Effector CD8-positive, alpha-beta T cell (primary cell): ENCODE measurements at places on chromosomes 2 and 18.
A peak's percentile ranks its signal among the peaks of the same experiment; 100 is the strongest.

DNA sequence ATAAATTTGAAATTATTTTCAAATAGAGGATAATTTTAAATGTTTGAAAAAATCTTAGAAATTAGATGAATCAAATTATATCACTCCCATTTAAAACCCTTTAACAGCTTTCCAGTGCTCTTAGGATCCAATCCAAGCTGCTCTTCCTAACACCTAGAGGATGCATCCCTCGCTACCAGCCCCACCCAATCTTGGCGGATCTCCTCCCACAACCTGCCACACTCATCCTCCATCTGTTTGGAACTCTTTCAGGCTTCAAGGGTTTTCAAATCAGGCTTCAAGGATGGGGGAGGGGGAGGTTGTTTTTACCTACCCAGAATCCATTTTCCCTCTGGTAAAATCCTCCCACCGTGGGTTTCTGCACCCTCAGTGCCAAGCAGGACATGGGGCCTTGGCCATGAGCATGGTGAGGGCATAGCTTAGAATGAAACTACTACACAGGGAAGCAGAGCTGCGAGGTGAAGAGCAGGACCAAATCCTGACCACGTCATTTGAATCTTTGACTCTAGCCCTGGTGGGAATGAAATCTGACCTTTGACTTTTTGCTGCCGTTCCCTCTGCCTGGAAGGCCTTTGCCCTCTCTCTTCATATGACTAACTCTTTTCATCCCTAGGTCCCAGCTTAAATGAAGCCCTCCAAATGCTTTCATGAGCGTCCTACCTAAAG, 113.0 kb upstream of the MAPRE2 start:
- no peak for DNase-seq

- DNase-seq = no peak
Measured at GRCh38 chr2:101679037-101679726, 18.3 kb upstream of the MAP4K4 start.

- DNase-seq = no peak
Measured at GRCh38 chr2:205767617-205768016, 85.3 kb downstream of the NRP2 start.

DNA sequence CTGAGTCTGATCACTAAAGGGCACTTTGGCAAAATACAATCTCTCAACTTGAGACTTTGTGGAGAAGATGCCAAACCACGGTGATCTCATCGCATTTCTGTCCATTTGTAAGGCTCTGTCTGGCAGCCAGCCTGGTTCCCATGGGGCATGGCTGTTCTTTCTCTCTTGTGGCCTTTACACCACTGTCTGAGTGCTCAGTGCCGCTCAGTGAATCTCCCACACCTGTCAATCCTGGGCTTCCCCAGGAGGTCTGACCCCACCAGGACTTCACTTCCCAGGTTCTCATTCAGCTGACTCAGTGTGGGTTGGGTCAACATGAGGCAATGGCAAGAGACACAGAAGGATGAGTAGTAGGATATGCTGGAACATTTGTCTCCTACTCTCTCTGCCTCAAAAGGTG, 96.8 kb upstream of the TRIB2 start:
- no peak for DNase-seq

- no peak for DNase-seq
Measured at GRCh38 chr2:99641999-99642398, 152.2 kb upstream of the REV1 start.

DNA sequence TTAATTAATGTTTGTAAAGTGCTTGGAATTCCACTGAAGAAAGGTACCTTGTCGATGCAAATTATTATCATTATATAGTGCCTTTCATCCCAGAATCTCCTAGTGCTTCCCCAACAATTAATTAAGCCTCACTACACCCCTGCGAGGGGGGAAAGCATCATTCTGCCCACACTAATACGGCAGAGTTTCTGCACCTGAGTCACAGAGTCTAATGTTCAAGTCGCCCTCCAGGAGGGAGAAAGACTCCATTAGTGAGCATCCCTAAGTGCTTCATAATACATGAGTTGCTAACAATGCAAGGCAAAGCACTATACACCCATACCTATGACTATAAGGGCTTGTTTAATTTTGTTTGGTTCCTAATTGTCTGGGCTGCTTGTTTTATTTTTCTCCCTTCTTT, 25.4 kb upstream of the NRP2 start:
- DNase-seq = no peak

DNA sequence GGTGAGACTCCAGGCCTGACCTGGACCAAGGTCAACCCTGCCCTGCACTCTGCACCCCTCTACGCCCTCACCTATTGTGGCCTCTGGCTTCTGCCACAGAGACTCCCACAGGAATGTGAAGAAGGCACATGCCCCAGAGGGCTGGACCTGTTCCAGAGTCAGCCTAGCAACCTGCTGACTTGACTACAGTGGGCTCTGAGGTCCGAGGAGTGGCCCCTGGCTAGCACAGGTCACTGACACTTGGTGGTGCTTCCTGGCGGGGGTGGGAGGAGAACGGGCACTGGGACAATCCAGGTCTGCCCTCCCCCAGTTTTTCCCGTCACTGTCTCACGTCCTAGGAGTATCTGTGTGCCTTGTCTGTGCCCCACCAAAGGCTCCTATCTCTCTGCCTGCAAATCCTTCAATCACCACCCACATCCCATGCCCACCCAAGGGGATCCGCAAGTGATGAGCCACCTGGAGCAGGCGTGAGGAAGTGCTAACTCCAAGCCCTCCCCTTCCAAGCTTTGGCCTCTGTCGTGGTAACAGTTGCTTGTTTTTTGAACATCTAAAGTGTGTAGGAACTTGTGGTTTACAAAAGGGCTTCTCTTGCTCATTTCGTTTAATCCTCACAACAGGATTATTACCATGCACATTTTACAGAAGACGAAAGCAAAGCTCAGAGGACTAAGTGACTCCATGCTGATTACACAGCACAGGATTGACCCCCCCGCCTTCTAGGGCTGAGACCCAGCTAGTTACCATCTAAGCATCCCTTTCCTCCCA, 86.2 kb downstream of the MCFD2 start:
- DNase-seq = no peak

- DNase-seq = no peak
Measured at GRCh38 chr2:113257516-113258264, 21.0 kb downstream of the PAX8 start.

DNA sequence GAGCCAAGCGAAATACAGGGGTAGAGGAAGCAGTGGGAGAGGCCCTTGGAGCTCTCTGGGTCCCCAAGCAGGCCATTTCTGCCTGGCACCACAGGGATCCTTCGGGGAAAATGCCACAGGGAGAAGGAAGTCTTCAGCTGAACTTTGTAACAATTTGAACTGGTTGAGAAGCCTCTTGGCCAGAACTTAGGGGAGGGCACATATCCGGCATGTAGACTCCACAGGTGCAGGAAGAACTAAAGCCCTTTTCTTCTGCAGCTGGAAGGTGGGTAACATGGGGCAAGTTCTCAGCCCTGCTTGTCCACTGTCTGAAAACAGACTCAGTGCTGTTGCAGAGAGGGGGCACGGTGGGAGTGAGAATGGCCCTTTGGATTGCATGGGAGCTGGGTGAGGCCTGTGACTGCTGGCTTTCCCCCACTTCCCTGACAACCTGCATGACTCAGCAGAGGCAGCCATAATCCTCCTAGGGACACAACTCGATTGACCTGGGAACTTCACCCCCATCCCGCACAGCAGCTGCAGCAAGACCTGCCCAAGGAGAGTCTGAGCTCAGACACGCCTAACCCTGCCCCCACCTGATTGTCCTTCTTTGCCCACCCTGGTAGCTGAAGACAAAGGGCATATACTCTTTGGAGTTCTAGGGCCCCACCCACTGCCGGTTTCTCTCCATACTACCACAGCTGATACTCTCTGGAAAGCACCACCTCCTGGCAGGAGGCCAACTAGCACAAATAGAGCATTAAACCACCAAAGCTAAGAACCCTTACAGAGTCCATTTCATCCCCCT, 101.6 kb upstream of the FAM136A start:
- no peak for DNase-seq

- peak; percentile 16 for DNase-seq
Measured at GRCh38 chr2:183037553-183038340, 510 bp downstream of the NCKAP1 start.

DNA sequence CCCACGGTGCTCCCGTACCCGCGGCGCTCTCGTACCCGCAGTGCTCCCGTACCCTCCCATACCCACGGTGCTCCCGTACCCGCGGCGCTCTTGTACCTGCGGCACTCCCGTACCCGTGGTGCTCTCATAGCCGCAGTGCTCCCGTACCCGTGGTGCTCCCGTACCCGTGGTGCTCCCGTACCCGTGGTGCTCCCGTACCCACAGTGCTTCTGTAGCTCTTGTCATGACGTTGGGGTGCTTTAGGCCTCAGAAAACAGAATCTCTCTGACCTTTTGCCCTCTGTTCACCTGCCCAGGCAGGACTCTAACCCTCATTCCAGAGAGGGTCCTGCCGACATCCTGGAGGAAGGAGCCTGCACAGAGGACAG, 35.3 kb downstream of the SLC66A2 start:
- no peak for DNase-seq

GRCh38 chr2:223560749-223561435, 41.3 kb downstream of the SCG2 start:
- no peak for DNase-seq

GRCh38 chr2:236344446-236344845, 80.2 kb upstream of the ASB18 start:
- no peak for DNase-seq

GRCh38 chr2:9519250-9519649, 36.4 kb downstream of the ADAM17 start:
- no peak for DNase-seq

GRCh38 chr2:167135706-167136105, 247.4 kb downstream of the XIRP2 start:
- DNase-seq = no peak

DNA sequence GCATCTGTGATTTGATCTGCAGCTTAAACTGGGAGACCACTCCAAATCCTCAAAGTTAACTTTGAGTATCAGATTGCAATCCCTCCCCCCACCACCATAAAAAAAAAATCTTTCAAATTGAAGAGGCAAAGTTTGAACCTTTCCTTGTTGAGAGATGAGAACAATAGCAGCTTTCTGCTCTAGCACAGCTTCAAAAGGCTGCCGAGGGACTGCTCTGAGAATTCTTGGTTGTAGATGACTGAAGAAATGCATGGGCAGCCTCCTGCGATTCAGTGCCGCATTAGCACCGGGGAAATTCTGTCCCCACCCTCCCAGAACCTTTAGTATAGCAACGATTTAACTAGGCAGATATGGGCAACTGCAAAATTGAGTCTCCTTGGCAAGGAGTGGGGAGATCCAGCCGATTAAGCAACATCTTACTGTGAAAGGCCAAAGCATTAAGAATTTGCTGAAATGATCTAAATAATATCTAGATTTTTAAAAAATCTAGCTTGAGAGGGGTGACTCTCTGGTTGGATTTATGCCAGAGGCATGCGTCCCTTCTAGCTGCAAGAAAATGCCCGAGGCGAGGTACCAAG, 3.9 kb upstream of the SP5 start:
- DNase-seq = no peak

DNA sequence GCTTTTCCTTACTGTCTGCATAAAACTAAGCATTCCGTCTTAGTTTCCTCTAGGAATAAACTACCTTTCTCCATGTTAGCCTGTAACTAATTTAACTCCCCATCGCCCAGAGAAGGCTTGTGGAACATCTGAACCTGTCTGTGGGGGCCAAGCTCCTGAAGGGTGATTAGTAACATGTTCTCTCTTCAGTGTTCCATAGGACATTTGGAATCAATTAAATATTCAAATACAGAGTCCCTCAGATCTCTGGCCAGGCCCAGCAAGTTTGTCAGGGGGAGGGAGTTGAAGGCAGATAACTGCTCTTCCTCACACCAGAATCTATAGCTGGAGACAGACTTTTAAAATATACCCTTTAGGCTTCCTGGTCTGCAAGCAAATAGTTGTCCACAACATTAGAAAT, 8.8 kb downstream of the RDH14 start:
- no peak for DNase-seq

- peak; percentile 35 for DNase-seq
Measured at GRCh38 chr2:85266146-85267041, 61.4 kb downstream of the TGOLN2 start.

- no peak for DNase-seq
Measured at GRCh38 chr18:1604751-1605150, 700.1 kb downstream of the ADCYAP1 start.

- DNase-seq = no peak
Measured at GRCh38 chr2:216133397-216133796, 24.2 kb downstream of the XRCC5 start.

GRCh38 chr2:47810850-47811249, 27.9 kb downstream of the MSH6 start:
- no peak for DNase-seq

DNA sequence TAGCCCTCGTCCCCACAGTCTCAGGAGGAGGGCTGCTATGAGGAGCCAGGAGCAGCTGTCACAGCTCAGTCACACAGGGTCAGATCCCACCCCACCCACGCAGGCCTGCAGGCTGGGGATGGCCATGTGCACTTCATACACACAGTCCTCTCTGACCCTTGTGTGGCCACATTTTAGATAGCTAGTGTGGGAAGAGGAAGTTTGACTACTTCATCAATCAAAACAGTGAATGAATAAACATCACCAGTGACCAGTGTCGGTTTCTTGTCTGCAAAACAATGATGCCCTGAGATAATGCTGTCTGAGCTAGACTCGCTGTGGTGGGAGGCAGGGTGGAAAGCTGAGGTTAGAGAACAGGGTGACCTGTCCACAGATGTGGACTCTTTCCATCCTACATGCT, 107.1 kb downstream of the PIEZO2 start:
- no peak for DNase-seq

DNA sequence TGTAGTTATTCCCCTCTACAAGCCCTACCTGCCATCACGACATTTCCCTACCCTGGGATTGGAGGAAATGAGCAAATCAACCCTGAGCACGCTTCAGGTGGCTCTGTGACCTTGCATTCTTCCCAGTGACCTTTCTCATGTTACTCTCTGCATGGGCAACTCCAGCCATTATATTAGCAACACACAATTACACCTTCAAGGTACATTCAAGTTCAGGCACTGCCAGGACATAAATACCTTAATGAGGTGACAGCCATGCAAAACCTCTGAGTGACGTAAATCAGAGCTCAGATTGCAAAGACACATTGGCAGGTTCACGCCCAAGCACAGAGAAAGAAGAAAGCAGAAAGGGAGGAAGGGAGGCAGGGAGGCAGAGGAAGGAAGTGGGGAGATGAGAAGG, 68.7 kb upstream of the ALK start:
- DNase-seq = no peak

- DNase-seq = no peak
Measured at GRCh38 chr2:196544906-196545433, 94.5 kb upstream of the CCDC150 start.

- no peak for DNase-seq
Measured at GRCh38 chr2:179746981-179747380, 114.4 kb downstream of the ZNF385B start.

DNA sequence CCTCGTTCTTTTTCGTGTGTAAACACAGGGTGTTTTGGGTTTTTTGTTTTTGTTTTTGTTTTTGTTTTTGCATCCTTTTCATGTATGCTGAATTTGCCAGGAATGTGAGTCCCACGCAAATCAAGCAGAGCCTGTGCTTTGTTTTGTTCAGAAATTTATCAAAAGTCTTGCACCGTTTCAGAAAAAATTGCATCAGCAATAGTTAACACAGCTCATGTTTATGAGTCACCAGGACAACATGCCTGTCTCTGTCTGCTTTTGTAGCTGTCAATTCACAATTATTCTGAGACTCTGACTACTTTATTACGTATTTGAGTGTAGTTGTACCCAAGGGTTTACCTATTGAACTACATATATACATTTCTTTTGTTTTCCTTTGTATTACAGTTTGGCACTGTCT, 38.3 kb downstream of the MRPL44 start:
- DNase-seq = no peak
